ENCODE measurements at places on chromosomes 5 and 9. TPM values are rescaled to one million over a fixed set of nuclear protein-coding genes. Genes with fewer than 3 reads are reported as not detected.

- H3K27ac ChIP-seq: no peak overlapping the region
- H3K36me3 ChIP-seq: no peaks in the 10 kb centered on the region
- peaks cover 41% of the 10 kb centered on the region for H3K4me1 ChIP-seq
- no peak overlapping the region for H3K4me3 ChIP-seq
- no peak for DNase-seq
Observed at GRCh38 chr5:10468256-10468655, 26.6 kb downstream of the ROPN1L start.

GRCh38 chr5:108432024-108432423 is 50.1 kb upstream of the FBXL17 start:
- no peak overlapping the region for H3K4me3 ChIP-seq
- H3K27me3 ChIP-seq: no peaks in the 10 kb centered on the region
- no peaks in the 10 kb centered on the region for H3K4me1 ChIP-seq
- no peak overlapping the region for H3K27ac ChIP-seq

DNA sequence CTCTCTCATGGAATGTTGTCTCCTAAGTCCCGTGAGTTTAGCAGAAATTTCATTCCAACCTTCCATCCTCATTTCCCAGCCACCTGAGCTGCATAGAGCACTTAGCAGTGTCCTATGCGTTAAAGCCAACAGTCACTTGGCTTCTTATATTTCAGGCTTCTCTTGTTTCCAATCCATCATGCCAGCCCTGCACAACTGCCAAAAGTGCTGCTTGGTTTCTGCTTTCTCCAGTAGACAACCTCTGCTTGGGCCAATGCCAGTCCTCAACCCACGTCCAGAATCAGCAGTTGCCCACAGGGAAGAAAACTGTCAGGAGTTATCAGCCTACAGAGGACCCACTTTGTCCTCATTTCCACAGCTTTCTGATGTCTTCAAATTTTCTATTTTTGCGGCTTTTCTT is 42.5 kb downstream of the KCNIP1 start:
- H3K4me1 ChIP-seq: peaks cover 4% of the 10 kb centered on the region
- 0 out of 2 replicates have a peak, but pooled peaks cover 2% of the 10 kb centered on the region for H3K27me3 ChIP-seq
- no peak overlapping the region for H3K4me3 ChIP-seq
- no peaks in the 10 kb centered on the region for H3K36me3 ChIP-seq
- no peak overlapping the region for H3K27ac ChIP-seq
- no peak for DNase-seq

- H3K27me3 ChIP-seq: no peaks in the 10 kb centered on the region
- H3K36me3 ChIP-seq: no peaks in the 10 kb centered on the region
Observed at GRCh38 chr9:125621170-125621569, 85.8 kb downstream of the MAPKAP1 start.

DNA sequence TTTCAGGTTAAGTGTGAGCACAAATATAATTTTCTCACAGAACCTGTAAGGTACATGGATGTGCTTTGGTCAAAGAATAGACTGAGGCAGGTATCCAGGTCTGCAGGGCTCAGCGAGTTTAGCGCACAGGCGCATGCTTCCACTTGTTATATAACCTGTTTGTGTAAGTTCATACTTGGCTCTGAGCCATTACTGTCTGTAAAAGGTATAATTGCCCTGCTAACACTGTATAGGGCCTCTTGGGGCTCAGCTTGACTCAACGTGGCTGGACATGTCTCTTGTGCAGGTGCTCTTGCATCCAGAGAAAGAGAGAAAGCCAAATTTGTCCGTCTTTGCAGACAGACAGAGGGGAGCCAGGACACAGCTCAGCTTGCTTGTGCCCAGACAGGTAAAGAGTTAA is 759.6 kb downstream of the MTRR start:
- H3K27me3 ChIP-seq: no peaks in the 10 kb centered on the region
- H3K4me3 ChIP-seq: no peak overlapping the region
- no peak for DNase-seq
- no peaks in the 10 kb centered on the region for H3K36me3 ChIP-seq

DNA sequence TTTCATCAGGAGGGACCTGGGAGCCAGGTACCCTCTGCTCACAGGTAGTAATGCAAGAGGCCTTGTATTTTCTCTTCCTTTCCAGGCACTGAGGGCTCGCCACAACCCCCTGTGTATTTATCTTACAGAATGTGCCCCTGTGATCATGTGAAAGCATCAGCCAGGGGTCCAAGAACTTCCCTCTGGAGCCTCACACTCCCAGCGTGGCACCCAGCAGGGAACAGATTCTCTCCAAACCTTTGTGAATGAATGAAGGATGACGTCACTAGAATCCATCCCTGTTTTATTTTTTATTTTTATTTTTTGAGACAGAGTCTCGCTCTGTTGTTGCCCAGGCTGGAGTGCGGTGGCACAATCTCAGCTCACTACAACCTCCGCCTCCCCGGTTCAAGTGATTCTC is 107.3 kb upstream of the IER5L start:
- no peak overlapping the region for H3K27ac ChIP-seq
- no peak overlapping the region for H3K4me3 ChIP-seq
- no peaks in the 10 kb centered on the region for H3K4me1 ChIP-seq
- no peaks in the 10 kb centered on the region for H3K36me3 ChIP-seq
- DNase-seq: no peak

- no peaks in the 10 kb centered on the region for H3K36me3 ChIP-seq
- H3K4me1 ChIP-seq: no peaks in the 10 kb centered on the region
- no peak overlapping the region for H3K4me3 ChIP-seq
- H3K27ac ChIP-seq: no peak overlapping the region
- no peaks in the 10 kb centered on the region for H3K27me3 ChIP-seq
- no peak for DNase-seq
Observed at GRCh38 chr5:26482076-26482809, 556.1 kb downstream of the CDH9 start.

DNA sequence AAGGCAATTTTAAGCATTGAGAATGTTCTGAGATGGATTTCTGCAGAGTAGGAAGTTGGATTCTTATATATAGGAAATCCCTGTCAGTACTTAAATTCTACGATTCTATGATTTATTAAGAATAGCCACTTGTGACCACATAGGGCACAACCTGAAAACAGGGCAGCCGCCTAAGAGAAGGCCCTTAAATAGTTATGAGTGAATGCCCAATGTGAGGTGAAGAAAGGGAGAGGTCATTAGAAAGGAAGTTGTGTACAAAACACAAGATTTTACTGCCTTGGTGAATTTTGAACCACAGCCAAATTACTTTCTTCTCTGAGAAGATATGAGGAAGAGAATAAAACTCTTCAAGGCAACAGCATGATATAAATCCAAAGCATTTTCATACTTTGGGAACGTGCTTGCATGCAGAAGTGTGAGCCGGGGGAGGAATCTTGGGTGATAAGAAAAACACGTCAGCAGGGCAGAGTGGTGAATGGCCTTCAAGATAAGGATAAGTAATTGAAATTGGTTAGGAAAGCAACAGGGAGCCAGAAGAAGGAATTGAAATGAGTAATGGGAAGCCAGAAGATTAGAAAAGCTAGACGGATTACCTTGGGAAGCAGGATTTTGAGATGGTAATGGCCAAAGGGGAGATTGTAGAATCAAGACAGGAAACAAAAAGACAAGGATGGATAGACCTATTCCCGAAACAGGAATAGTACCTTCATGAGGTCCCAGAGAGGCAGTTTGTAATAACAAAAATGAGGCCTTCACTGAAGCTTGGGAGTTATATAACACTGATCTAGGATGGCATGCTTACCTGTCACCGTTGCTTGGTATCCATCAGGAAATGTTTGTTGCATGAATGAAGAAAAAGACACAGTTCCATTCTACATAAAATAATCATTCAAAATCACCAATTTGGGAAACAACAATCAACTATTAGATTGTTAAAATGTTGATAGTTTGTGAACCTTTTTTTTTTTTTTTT is 244.3 kb downstream of the PDE4D start:
- DNase-seq: no peak
- no peaks in the 10 kb centered on the region for H3K4me1 ChIP-seq
- H3K4me3 ChIP-seq: no peak overlapping the region
- no peaks in the 10 kb centered on the region for H3K36me3 ChIP-seq

- no peak for DNase-seq
- no peak overlapping the region for H3K27ac ChIP-seq
- H3K4me3 ChIP-seq: no peak overlapping the region
Observed at GRCh38 chr9:120740132-120740531, 25.9 kb upstream of the MEGF9 start.

DNA sequence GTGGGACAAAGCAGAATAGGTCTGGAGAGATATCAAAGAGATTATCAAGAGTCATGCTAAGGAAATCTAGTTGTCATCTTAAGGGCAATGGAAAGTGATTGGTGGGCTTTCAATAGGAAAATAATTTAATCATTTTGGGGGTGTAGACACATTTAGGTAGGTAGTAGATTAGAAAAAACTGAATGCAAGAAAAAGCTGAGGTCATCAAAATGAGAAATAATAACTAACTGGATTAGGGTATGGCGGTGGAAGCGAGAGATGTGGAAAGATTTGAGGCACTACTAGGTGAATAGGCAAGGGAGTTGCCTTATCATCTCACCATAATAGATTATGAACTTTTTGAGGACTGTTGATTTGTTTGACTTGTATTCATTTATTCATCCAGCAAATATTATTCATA is 393.2 kb upstream of the ZNF608 start:
- H3K27me3 ChIP-seq: no peaks in the 10 kb centered on the region
- H3K27ac ChIP-seq: 0 out of 2 replicates have a peak overlapping the region, but pooled peaks have one; percentile 74
- H3K4me1 ChIP-seq: peaks cover 41% of the 10 kb centered on the region

GARIN3 gene
- not detected for total RNA-seq

AHRR gene
- 17.8 TPM for total RNA-seq

STK32A gene
- not detected for total RNA-seq
